SW 1271 (cell line): ENCODE measurements at places on chromosomes 7 and 10.
A peak's percentile ranks its signal among the peaks of the same experiment; 100 is the strongest.

DNA sequence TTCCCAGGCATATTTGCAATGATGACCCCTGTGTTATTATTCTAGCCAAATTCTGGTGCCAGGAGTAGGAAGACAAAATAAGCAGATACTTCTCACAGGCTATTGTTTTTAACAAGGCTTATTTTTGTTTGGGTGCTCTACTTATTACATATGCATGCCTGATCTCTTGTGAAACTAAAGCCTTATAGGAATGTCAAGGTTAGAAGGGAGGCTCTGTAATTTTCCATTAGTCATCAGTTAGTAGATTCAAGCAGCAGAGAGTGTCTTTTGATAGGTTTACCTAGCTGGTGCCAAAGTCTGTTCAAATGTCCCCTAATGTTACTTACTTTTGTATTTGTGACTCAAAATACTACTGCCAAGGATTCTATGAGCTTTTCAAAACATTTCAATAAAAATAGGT lies 11.7 kb upstream of the TMEM106B start:
- DNase-seq = peak; percentile 5

- no peak for DNase-seq
Measured at GRCh38 chr10:118565301-118566075, 30.0 kb downstream of the PRLHR start.

DNA sequence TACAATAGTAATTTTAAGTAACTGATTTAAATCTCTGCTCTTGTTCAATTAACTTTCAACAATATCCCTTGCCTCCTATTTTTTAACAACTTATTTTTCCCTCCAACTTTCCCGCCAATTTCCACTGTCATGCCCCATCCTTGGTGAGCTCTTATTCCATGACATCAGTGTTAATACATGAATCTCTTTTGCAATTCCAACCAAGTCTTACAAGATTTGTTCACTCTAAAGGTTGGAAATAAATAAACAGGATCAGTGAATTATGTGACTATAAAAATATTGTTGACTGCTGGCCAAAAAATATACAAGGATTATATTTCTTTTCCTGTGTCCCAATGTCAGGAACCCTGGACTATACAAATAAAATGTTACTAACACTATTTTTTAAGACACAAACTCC lies 21.0 kb upstream of the AGMO start:
- DNase-seq = no peak

DNA sequence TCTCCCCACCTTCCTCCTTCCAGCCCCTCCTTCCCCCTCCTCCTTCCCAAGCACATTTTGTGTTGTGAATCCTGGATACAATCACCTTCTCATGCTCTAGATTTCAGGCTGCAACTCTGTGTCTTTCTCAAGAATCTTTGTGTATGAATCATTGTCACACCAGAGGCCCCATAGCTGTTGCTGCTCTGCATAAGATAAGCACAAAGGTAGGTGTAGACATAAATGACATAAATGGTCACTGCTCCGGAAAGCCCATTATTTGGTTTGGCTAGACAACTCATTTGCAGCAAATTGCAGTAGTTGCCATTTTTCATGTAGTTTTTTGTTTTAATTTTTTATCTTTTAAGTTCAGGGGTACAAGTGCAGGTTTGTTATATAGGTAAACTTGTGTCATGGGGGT lies 216.3 kb upstream of the NRP1 start:
- no peak for DNase-seq

DNA sequence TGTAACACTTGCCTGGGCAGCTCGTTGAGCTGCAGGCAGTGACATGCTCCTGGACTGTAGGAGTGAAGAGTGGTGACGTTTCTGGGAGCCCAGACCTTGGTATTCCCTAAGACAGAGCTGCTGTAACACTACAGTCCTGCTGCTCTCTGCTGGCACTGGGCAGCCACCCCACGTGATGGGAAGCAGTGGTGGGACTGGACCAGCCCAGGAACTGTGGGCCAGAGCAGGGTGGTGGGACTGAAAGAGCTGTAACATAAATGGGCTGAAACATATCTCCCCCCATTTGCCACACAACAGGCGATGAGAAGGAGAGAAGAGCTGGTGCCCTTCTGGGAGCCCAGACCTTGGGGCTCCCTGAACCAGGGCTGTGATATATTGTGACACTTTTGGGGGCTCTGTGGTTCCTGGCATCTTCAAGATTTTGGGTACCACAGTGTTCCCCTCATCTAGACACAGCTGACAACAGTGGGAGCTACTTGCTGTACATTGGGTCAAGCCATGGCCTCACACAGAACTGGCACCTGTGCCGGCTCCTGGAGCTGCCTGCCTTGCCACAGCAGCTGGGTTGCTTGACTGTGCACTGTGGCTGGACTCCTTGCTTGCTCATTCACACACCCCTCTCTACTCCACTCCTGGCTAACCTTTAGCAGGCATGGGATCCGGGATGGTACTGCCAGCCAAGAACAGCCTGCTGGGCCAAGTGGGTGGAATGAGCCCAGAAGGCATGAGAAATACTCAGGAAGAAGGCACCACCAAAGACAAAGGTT lies 161.3 kb upstream of the PCDH15 start:
- no peak for DNase-seq

GRCh38 chr7:39615350-39615975 lies 7.9 kb upstream of the RALA start:
- no peak for DNase-seq

- DNase-seq = no peak
Measured at GRCh38 chr7:51124321-51124720, 192.3 kb downstream of the COBL start.

DNA sequence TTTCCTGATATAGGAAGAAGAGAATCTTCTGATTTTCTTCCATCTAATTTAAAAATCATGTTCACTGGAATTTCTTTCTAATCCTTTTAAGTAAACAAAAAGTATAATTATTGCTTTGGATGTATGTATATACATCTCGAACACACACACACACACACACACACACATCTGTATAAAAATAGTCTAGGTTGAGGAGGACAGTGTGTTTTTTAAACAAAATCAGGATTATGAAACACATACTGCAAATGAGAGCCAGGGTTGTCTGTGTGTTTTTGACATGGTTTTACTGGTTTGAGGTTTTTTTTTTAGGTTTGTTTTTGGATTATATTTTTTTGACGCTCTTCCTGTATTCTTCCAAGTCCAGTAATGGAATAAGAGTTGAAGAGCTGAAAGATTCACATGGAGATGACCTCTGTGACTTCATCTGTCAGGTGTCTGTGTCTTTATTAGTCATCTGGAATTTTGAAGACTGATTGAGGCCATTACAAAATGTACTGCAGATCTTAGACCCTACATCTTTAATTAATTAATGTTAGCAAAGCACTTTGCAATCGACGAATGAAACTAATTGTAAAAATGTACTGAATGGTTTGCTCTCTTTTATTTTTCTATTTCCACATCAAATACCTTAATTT lies 237.1 kb downstream of the SUGCT start:
- DNase-seq = no peak

DNA sequence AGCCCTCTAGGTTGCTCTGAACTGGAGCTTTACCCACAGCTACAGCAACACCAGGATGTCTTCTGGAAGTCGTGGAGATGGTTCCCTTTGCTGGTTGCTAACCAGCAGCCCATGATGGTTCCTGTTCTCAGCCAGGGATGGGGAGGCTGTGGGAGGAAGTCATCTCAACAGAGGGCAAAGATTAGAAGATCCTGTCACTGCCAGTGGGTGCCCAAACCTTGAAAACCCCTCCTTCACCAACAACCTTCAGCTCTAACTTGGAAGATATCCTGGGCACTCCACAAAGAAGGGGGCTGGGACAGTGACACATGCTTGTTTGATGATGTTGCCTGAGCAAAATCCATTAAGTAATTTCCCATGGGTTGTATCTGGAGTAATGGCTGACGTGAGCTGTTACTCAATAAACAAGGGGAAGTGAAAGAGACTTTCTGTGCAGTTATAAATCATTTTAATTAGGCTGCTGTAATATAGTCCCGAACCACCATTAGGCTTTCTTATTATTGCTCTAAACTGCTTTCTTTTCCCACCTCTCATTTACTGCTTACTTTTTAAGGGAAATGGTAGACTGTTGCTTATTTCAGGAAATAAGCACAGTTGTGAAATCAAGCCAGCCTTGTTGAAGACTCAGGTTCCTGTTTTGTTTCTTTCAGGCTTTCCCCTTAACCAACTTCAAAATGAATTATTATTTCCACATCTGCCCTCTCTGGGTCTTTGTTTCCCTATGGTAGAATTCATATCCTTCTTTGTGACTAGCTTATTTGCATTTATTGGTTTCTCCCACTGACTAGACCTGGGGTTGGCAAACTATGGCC lies 124.8 kb downstream of the PPP1R17 start:
- no peak for DNase-seq

DNA sequence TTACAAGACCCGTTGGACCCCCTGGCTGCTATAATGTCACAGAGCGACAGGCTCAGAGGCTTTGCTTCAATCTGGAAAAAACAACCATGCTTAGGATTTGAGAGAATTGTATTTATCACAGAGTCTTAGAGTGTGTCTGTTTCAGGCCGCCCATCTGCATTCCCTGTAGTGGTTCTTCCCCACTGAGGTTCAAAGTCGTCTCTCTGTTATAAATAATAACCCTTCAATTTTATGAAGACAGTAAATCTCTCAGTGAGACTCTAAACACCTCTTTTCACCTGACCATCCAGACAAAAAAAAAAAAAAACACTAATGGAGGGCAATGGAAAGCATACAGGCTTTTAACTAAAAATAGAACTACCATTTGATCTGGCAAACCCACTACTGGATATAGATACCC lies 565.4 kb upstream of the AUTS2 start:
- DNase-seq = no peak

- no peak for DNase-seq
Measured at GRCh38 chr7:50369143-50370026, 64.9 kb downstream of the IKZF1 start.

- no peak for DNase-seq
Measured at GRCh38 chr10:2878818-2879217, 188.5 kb upstream of the PFKP start.

GRCh38 chr10:127069436-127069835 lies 127.0 kb downstream of the INSYN2A start:
- no peak for DNase-seq

DNA sequence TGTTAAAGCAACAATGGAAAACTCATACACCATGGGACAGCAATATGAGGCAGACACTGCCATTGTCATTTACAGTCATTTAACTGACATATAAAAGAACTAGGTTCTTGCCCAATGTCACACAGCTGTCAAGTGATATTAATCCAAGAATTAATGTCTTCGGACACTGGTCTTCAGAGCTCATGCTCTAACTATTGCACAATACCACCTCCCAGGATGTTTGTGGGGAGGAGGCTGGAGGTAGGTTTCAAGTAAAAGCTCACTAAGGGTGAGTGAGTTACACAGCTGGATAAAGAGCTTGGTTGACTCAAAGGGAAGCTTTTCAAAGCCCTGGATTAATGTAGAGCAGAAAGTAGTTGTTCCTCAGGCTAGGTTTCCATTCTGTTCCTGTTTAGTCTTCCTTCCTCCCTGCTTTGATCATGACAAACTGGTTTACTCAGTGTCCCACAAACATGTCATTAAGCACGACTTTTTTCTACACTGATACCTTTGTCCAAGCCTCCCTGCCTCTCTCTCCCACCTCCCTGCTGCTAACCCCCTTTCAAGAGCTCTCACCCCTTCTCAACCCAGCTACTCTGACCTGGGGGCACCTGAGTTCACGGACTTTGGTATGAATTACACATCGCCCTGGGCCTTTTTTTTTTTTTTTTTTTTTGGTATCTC lies 987 bp upstream of the EXOC6 start:
- DNase-seq = no peak

DNA sequence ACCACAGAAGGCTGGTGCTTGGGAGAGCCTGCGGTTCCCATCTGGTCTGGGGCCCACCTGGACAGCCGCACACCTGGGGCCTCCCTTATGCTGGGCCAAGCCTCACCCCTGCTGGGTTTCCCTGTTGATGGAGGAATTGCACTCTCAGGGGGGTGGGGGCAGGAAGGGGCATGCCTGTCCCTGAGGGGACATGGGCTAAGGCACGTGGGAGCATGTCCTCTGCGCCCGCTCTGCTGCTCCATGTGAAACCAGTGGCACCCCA lies 43.4 kb downstream of the OAT start:
- no peak for DNase-seq

GRCh38 chr10:70135684-70136083 lies 3.1 kb upstream of the AIFM2 start:
- no peak for DNase-seq

DNA sequence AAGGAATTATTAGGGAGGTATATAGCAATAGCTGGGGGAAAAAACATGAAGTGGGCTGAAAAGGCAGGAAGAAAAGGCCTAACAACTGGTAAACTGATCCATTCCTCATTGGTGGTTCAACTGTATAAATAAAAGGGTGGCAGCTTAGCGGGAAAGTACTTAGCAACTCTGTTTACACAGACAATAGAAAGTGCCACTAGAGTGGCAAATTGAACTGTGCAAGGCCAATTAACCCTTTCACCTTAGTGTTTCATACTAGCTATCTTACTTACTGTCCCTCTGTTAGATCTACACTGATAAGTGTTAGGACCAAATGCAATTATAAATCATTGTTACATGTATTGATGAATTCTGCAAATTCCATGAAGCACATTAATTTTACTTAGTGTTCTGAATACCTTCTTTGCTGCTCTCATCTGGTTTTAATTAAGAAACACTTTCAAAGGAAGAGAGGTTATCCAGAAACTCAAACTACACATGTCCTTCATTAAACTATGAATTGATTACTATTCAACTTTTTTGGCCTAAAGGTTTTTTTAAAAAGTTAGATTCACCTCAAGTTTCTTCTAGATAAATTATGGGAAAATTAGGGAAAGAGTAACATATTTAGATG lies 28.0 kb downstream of the DNAJC1 start:
- DNase-seq = no peak

DNA sequence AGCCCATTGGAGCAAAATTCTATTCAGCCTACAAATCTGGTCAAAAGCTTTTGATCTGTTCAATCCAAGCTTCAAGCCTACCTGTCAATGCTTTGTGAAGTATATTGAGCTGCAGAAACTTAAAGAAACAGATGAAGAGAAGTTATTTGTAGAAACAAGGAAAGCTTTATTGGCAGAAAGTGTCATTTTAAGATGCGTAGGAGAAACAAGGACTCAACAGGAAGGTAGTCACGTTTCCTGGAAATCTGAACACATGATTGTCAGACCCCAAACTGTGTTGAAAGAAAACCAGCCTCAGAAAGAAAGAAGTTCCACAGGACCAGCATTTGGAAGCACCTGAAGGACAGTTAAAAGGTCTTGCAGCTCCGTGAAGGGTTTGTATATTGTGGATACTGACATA lies 34.8 kb upstream of the PURB start:
- no peak for DNase-seq

- DNase-seq = no peak
Measured at GRCh38 chr10:70480239-70480861, 1.8 kb downstream of the PALD1 start.

GRCh38 chr10:33623669-33624068 lies 289.2 kb upstream of the NRP1 start:
- no peak for DNase-seq

- no peak for DNase-seq
Measured at GRCh38 chr7:11168650-11169170, 195.0 kb downstream of the PHF14 start.

DNA sequence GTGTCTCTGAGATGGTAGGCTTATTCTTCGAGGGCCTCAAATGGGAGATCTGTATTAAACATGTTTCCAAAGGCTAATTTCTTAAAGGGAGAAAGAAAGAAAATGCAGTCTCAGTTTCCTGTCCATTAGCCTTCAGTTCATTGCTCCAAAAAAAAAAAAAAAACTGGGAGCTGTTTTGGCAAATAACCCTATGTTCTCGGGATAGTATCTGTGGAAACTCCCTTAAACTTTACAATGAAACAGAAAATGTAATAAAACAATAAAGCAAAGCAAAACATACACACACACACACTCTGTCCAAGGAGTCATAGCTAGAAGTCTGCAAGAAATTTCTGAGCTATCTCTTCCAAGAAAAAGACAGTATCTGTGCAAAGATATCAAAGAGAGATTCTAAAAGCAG lies 172.5 kb upstream of the CELF2 start:
- no peak for DNase-seq
